Fibroblast of the aortic adventitia (primary cell): ENCODE measurements at places on chromosomes 16 and 17.

GRCh38 chr17:12567077-12568053 lies 98.3 kb upstream of the MYOCD start:
- no peak for DNase-seq

DNA sequence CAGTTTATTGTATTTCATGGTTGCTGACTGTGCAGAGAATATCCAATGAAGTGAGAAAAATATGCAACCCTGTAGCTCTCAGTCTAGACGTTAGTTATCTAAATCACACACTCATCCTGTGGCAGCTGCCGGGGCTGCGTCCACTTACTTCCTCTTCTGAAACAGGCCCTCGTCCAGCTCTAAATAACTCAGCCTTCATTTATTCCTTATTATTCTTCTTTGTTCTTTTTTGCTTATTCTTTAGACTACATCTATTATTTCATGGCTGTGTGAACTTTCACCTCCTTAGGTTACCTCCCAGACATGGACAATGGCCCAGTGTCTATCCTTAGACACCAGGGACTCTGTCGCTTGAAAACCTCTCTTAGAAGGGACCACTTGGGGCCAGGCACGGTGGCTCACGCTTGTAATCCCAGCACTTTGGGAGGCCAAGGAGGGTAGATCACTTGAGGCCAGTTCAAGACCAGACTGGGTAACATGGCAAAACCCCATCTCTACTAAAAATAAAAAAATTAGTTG lies 3.4 kb upstream of the THUMPD1 start:
- DNase-seq, result no peak

DNA sequence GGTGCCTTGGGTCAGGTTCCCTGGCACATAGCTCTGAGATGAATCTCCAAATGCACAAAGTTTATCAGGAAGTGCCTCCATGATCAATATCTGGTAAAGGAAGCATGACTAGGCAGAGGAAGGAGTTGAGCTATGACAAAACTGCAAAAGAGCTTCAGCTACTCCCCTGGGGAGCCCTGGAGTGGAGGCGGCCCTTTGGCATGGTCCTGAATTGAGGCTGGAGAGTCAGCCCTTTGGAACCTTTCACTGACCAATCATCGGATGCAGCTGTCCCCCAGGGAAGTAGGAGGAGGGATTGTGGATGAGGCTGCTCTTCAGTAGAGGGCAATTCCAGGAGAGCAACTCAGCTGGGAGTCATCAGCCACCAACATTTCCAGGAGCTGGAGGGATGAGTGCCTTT lies 46.1 kb upstream of the NLRP1 start:
- DNase-seq, result peak; percentile 66

GRCh38 chr16:48909231-48909630 lies 299.3 kb upstream of the N4BP1 start:
- DNase-seq, result no peak

DNA sequence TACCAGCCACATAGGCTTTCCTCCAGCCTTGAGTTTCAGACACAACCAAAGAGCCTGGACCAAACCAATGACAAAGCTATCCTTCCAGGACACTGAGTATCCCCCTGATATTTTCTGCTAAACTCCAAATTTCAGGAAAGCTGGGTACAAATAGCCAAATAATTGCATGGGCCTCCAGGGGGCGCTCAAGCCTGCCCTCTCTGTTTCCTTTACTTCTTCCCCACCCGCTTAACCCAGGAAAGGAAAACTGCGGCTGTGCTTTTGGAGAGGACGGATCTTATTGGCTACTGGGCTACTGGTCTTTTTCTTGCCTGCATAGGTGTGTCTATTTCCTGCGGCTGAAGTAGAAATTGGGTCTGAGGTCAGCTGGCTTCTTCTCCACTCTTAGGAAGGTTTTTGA lies 30.1 kb downstream of the GNGT2 start:
- DNase-seq, result peak; percentile 69

- no peak for DNase-seq
Measured at GRCh38 chr17:304461-304860, 48.1 kb downstream of the RPH3AL start.

DNA sequence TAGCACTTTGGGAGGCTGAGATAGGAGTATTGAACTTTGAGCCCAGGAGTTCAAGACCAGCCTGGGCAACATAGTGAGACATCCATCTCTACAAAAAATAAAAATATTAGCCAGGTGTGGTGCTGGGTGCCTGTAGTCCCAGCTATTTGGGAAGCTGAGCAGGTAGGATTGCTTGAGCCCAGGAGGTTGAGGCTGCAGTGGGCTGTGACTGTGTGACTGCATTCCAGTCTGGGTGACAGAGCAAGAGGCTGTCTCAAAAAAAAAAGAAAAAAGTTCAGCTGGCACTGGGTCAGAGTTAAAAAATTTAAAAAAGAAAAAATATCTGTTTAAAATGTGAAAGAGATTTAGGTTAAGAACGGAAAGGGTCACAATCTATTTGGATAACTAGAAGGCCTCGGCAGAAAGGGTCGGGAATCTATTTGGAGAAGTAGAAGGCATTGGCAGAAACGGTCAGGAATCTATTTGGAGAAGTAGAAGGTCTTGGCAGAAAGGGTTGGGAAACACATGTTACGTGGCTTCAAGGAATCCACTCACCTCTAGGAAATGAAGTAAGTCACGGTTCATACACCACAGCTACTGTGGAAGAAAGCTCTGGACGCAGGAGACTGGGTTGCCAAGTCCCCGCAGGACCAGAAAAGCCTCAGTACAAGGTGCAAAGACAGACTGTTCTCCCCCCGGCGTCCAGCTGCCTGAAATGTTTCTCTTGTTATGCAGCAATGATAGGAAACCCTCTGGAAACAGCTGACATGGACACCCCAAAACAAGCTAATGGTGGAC lies 25.3 kb downstream of the LMF1 start:
- DNase-seq, result no peak

GRCh38 chr17:48814504-48814903 lies 2.5 kb downstream of the TTLL6 start:
- DNase-seq, result peak; percentile 56

- DNase-seq, result no peak
Measured at GRCh38 chr17:66855204-66855603, 20.3 kb downstream of the CACNG5 start.

DNA sequence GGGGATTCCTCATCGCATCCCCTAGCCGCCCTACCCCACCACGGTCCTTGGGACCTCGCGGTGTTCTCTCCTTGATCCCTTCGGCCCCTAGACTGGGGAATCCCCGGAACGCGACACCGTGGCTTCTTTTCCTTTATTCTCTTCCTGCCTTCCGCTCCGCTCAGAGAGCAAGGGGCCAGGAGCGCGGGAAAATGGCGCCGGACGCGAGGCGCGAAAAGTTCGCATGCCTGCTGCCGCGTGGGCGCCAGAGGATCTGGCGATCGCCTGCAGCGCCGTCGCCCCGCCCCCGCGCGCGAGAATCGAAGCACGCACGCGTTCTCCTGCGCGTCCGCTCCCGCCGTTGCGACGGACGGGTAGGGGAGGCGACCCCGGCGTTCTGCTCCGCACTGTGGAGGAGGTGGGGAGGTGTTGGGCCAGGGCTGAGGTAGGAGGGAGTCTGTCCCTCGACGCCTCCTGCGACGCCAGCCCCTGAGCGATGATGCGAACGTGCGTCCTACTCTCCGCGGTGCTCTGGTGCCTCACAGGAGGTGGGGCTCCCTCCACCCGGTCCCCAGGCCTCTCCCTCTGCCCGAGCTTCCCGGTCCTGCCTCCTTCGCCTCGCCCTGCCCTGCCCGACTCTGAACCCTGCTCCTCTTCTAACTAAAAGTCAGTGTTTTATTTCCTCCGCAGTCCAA lies at the start of gene ZPBP2:
Gene ZPBP2 (plus strand): TSS at position 323 of the 674 bp plus-strand sequence. CDS start 153 bp downstream, at position 476.
- no peak for DNase-seq
